Posterior cingulate gyrus (tissue), 11 donors: ENCODE measurements at places on chromosomes 2 and 18.

- DNase-seq, result no peak
These were observed 41.9 kb downstream of the EVA1A start for GRCh38 chr2:75518638-75519465.

DNA sequence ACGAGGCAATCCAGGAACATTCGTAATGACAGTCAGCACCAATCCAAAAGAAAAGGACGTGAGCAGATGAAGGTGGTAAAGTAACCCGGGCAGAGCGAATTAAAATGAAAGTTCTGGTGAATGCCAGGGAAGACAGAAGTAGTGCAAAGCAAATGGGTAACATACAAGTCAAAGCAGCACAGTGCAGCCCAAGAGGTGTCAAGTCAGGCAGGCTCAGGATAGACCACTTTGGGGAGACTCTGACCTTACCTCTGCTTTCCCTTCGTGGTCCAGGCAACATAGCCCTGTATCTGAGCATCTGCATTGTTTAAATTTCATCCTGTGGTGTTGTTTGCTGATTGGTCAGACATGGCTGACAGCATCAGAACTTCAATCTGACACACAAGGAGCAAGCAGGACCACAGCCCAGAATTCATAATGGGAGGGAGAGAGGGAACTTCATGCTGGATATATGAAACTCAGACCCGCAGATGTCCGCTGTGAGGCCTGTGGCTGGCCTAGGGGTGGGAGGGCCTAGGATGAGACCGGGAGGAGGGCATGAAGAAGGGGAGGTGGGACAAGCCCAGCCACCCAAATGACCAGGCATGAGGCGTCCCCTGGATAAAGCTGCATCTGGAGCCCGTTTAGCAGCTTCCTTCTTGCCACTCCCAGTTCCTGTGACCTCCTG, 285.7 kb downstream of the TCF4 start:
- no peak for DNase-seq

DNA sequence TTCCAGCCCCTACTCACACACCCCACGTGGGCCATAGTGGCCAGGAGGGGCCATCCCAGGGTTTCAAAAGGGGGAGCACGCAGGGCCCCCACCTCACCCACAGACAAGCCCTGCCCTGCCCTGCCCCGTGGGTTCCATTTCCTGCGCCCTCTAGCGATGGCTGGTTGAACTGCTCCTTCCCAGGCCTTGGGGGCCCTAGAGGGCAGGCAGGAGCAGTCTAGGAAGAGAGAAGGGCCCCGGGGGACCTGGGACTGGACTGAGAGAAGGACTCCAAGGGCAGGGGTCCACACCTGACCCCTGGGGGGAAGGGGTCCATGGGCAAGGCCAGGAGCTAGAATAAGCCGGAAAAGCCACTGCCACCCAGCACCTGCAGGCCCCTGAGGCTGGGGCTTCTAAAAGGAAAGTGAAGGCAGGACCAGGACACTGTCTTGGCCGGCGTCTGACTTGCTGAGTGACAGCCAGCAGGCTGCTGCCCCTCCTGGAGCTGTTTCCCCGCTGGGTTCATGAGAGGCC, 10.1 kb downstream of the CYP26B1 start:
- DNase-seq, result peak; percentile 7

DNA sequence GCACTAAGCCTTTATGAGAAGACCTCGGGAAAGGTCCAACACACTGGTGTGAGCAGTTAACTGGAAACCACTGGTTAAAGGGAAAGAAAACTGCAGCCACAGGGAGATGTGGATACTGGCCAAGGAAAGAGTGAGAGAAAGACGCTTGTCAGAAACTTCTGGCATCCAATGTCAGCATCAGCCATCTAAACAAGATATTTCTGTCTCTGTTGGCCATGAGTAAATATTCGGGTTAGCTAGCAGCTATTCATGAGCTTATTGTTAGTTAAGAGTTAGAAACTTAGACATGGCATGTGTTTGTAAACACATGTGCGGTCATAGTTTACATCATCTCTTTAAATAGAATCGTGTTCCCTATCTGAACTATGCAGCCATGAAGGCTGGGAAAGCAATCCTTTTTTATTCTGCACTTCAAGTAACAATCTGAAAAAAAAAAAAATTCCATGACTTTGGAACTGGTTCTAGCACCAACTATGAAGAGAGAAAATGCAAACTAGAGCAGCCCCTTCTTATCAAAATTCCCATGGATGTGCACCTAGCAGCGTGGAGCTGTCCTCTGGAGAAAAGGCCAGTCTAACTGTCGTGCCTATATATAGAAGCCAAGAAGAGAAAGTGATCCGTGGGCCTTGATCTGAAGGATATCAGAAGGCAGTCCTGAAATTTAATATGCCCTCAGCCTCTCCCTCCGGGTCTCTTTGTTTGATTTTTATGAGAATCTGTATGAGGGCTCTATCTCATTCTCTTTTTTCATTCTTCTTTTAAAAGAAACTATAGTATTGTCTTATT, 84.0 kb upstream of the RFX8 start:
- DNase-seq, result peak; percentile 20

- no peak for DNase-seq
These were observed 94.8 kb upstream of the SRD5A2 start for GRCh38 chr2:31675485-31675901.

- DNase-seq, result no peak
These were observed 972 bp upstream of the COBLL1 start for GRCh38 chr2:164842624-164842966.

GRCh38 chr2:224970311-224970710, 72.0 kb downstream of the DOCK10 start:
- DNase-seq, result no peak

GRCh38 chr2:117378653-117379052, 435.8 kb upstream of the DDX18 start:
- DNase-seq, result no peak

DNA sequence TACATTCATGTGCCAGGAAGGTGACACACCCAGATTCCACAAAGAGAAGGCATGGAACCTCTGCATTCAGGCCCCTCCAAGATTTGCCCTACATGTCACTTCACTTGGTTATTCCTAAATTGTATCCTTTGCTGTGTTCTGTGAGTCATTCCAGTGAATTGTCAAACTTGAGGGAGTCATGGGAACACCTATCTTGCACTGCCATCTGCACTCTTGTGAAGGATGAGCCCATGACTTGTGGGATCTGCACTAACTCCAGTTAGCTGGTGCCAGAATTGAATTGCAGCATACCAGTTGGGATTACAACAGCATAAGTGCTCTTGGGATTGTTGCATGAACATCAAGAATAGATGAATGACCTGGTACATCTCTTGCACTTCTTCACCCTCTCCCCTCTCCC, 1288.0 kb upstream of the ZEB2 start:
- DNase-seq, result no peak

DNA sequence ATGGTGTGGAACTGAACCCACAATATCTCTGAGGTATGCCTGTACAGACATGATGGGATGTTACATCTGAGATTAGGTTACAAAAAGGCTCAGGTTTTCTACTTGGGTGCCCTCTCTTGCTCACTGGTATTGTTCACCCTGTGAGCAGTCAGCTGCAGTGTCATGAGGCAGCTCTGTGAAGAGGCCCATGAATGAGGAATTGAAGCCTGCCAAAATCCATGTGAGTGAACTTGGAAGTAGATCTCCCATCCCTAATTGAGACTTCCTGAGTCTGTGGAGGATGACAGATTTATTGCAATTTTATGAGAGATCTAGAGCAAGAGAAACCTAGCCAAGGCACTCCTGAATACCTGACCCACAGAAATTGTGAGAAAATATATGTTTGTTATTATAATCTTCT, 404.9 kb upstream of the ZEB2 start:
- no peak for DNase-seq

GRCh38 chr2:140344838-140345237, 1564.6 kb upstream of the NXPH2 start:
- DNase-seq, result no peak

- DNase-seq, result no peak
These were observed 113.5 kb downstream of the DSC3 start for GRCh38 chr18:30929065-30929464.

DNA sequence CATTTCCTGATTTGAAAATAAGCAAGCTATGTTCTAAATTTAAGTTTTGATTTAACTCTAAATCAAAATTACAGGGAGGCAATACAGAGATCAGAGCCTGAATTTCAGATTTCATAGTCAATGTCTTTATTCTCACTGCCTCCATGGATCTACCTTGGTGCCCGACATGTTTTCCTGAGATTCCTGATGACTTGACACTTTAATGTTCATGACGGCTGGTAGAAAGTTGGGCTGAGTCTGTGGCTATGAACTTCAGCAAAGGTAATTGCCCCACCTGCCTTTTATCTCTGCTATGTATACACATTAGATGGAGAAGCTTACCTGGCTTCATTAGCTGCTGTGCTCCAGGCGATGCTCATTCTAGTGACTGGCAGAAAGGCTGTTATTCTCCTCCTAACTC, 1390.5 kb upstream of the CELF4 start:
- DNase-seq, result no peak

DNA sequence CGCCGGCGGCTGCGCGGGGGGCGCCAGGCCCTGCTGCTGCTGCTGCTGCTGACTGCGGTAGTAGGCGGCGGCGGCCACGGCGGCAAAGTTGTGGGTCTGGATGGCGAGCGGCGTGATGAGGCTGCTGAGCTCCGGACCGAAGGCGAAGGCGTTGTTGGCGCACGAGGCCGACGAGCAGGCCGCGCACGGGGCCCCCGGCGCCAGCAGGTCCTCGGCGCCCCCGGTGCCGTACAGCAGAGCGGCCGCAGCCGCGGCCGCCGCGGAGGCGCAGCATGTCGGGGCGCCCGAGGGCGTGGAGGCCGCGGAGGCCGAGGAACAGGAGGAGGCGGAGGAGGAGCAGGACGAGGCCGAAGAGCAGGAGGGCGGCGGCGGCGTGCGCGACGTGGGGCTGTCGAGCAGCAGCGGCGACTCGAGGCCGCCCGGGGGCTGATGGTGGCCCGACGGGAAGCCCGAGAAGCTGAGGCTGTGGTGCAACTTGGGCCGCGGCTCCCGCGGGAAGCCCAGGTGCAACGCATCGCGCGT, 1.8 kb downstream of the ZFP36L2 start:
- no peak for DNase-seq

GRCh38 chr18:3511980-3512379, 62.0 kb downstream of the TGIF1 start:
- no peak for DNase-seq

- DNase-seq, result no peak
These were observed 145.1 kb downstream of the COMMD1 start for GRCh38 chr2:62050456-62051045.

GRCh38 chr2:134466141-134466540, 212.3 kb downstream of the MGAT5 start:
- no peak for DNase-seq

GRCh38 chr2:43406651-43407279, 180.4 kb upstream of the ZFP36L2 start:
- DNase-seq, result no peak

DNA sequence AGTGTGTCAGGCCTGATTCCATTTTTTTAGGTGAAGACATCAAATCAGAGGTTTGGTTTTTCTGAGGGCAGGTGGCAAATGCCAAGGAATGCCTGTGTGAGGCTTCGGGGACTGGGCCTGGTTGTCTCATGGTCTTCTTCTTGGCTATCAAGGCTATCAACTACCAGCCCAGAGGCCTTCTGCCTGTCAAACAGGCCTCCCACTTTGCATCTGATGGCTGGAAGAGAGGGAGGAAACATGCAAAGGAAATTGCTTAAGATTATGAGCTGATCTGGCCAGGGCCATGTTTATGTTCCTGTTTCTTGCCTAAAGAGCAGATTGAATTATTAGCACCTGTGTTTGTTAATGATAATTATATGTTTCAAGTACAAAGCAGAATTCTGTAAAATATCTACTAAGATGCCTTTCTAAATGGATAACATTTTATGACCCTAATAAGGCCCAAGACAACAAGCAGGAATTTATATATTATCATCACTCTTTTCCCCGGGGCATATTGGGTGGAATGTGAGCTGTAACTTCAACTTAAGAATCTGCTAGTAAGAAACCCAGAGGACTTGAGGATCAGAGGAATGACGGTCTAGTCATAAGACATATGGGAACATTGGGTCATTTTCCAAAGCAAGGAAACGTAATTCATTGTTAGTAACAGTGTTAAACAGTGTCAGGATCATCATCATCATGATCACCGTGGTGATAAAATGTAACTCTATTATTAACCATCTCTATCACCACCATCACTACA, 123.2 kb downstream of the LYPD6B start:
- no peak for DNase-seq

DNA sequence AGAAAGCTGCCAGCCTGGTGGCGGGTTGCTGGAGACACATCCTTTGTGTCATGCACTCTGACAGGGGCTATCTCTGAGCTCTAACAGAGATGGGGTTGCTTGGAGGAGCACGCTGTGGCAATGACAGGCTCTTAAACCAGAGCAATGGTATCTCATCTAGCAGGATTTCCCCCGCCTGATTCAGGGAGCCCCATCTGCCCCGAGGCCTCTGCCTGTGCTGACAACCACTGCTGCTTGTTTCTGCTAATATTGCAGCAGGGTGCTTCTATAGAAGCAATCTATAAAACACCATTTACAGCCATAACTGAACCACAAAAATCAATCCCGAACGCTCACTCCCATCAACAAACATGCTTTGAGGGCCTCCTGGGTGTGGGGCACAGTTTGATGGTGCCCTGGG, 12.8 kb upstream of the DNPEP start:
- DNase-seq, result no peak

- no peak for DNase-seq
These were observed 903.7 kb downstream of the TDRD15 start for GRCh38 chr2:22027345-22028005.

DNA sequence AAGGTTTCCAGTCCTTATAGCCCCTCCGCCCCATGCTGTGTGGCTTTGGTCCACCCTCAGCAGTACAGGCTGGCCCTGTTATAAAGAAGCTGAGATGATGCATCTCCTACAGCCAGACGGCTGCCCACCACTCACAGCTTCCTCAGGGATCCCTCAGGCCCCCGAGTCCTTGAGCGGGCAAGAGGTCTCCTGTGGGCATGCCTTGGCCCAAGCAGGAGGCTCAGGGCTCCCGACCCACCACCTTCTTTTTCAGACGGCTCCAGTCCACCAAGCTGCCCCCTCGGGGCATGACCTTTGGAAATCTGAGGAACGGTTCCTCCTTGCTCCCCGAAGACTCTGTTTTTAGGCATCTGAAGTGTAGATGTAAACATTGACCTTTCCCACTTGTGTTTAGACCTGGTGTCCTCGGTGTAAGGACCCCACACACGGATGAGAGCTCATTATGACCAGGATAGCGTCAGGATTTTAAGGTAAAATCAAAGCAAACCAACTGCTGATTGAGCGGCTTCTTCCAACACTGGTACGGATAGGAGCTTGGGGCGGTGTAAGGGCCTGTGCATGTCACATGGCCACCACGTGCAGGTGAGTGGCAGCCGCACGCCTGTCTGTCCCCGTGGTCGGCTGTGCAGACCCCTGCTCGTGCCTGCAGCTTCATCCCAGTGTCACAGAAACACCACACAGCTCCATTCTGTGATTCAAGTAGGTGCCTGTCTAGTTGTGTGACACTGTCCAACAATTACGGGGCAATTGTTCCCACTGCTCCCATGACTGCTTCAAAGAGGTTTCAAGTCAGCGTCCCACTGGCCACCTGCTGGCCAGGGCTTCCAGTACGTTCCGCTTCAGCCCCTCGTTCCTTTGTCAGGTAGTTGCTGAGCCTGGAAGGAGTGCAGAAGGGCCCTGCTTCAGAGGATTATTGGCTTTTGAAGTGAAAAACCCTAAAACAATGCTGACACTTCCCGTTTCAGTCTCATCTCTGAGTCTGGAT, 74.7 kb downstream of the NDUFA10 start:
- peak; percentile 32 for DNase-seq

GRCh38 chr2:85777441-85777861, 23.7 kb downstream of the ATOH8 start:
- DNase-seq, result no peak

GRCh38 chr2:12759248-12759647, 42.5 kb downstream of the TRIB2 start:
- no peak for DNase-seq
